ENCODE measurements at places on chromosomes 1 and 21. TPM values are rescaled to one million over a fixed set of nuclear protein-coding genes. Genes with fewer than 3 reads are reported as not detected.

GRCh38 chr21:46250146-46250725 is 21.7 kb upstream of the LSS start:
- no peak for DNase-seq

Gene S100A7
- total RNA-seq, result 2.6 TPM

DNA sequence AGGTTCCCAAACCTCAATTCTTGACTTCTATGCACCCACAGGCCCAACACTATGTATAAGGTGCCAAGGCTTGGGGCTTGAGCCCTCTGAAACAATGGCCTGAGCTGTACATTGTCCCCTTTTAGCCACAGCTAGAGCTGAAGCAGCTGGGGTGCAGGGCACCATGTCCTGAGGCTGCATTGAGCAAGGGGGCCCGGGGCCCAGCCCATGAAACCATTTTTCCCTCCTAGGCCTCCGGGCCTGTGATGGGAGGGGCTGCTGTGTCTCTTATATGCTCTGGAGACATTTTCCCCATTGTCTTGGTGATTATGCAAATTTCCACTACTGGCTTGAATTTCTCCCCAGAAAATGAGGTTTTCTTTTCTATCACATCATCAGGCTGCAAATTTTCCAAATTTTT is 155.5 kb downstream of the FASLG start:
- no peak for DNase-seq

DNA sequence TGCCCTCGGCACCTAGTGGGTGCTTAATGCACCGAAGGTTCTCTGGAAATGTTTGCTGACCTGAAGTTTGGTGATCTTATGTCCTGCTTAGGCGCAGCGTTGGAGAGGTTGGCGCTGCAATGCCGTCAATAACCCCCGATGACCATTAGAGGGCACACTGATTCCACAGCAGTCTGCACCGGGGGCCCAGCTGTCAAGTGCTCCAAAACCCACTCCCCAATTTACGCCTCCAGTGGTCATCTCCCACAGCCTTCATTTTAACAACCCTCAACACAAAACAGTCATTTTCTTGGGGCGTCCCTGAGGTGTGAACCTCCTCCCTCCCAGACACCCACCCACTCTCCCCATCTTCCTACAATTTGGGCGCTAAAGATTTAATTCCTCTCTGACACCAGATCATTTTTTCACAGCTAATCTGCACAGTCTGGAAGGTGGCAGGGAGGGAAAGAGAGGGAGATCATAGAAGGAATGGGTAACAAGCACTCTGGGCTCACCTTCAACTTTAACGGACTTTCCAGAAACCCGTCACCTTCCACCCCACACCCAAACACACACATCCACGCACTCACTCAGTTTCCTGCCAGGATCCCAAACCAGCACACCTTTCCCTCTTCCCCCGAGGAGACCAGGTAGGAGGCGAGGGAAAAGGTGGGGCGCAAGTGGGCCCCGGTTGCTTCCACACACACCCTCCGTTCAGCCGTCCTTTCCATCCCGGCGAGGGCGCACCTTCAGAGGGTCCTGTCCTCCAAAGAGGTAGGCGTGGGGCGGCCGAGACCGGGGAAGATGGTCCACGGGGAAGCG is 570 bp upstream of the NPR1 start:
- peak; percentile 71 for DNase-seq

All from tongue (tissue), 3 donors.